Endodermal cell (in vitro differentiated cells): ENCODE measurements at places on chromosomes 6 and 20.

- no peak for DNase-seq
Measured at GRCh38 chr6:3380344-3381232, 76.3 kb downstream of the SLC22A23 start.

- no peak for DNase-seq
Measured at GRCh38 chr6:151509048-151509447, 15.2 kb downstream of the CCDC170 start.

DNA sequence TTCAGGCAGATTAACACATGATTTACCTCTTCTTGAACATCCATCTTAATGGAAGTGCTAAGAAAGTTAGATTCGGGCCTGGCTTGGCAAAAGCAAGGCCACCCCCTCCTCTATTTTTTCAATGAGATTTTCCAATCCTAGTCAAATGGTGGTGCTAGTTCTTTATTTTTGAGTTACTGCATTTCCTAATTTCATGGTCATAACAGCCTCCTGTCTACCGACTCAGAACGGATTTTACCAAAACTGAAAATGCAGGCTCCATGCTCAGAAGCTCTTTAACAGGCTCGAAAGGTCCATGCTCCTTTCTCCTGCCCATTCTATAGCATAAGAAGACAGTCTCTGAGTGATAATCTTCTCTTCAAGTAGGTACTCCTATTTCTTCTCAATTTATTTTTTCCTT lies 117.2 kb upstream of the ESR1 start:
- DNase-seq, result no peak

DNA sequence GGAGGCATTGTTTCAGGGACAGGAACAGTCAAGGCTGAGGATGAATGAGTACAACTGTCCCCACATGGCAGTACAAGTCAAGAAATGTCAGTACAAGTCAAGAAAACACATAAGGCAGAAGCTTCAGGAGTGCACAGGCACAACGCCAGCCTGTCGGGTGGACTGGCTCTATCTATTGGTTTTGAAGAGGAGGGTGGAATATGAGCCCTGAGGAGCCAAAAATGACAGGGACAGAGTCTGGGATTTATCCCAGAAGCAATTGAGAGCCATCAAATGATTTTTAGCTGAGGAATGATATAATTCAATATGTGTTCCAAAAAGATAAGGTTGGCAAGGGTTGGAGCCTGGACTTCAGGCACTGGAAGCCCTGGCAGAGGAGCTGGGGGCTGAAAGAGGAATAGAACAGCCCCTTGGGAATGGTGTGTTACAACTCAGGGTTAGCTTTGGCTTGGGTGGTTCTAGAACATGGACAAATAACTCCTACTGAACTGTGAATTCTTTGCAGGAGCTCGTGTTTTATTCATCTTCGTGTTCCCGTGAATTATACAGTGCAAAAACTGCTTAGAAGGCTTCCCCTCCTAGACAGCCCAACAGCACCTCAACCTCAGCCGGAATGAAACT lies 425.7 kb upstream of the ARID1B start:
- no peak for DNase-seq

DNA sequence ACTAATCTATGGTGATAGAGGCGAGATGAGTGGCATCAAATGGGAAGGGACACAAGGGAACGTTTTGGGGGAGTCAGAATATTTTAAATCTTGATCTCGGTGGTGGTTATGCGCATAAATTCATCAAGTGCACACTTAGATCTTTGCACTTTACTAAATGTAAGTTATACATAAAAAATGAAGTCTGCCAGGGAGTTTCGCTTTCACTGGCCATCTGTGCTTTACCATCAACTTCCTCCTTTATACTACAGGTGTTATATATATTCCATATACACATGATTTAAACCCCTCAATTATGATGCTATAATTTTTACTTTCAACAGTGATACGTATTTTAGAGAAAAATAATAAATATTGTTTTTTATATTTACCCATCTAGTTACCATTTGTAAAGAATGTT lies 97.6 kb upstream of the AKIRIN2 start:
- no peak for DNase-seq

DNA sequence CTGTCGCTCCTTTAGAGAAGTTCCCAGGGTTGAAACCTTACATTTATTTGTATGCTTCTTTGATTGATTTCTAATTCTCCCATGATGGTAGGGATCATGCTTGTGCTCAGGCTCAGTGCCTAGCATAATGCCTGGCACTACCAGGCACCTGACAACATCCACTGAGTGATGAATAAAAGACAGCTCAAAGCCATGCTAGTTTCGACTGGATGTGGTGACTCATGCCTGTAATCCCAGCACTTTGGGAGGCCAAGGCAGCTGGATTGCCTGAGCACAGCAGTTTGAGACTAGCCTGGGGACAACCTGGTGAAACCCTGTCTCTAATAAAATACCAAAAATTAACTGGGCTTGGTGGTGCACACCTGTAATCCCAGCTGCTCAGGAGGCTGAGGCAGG lies 11.6 kb upstream of the CD164 start:
- no peak for DNase-seq

- DNase-seq, result no peak
Measured at GRCh38 chr6:3841066-3841454, 8.1 kb upstream of the FAM50B start.

GRCh38 chr20:38649275-38649891 lies 47.8 kb downstream of the ARHGAP40 start:
- DNase-seq, result peak; percentile 80

DNA sequence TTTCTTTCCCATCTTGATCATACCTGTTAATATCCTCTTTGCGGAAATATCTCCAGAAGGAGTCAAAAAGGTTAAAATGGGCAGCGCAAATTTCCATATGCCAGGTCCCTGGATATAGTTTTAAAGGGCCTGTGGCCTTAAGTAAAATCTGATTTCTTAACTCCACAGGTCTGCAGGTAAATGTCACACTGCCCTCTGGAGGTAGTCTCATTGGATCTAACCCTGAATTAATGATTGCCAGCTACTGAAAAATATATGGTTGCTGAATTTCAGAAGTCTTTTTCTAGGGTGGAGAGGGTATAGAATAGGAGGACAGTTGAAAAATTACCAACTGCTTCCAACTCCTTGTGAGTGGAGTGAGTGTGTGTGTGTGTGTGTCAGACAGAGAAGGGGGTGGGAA lies 8.5 kb downstream of the MOXD1 start:
- no peak for DNase-seq

GRCh38 chr6:106643061-106643460 lies 13.7 kb downstream of the QRSL1 start:
- DNase-seq, result no peak

DNA sequence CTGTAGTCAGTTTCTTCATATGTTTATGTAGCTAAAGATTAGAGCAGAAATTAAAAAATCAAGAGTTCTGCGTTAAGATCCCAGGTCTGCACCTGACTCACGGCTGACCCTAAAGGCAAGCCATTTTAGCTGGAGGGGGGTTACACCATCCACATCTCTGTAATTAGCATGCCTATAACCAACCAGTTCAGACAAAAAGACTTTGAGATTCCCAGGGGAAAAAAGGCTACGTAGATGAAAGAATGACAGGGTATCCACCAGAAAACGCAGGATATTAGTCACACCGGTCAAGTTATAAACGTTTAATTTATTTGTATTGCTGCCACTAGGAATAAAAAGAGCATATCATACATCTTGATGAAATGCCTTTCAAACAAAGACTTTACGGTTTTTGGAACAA lies 299.1 kb downstream of the FOXC1 start:
- DNase-seq, result no peak

DNA sequence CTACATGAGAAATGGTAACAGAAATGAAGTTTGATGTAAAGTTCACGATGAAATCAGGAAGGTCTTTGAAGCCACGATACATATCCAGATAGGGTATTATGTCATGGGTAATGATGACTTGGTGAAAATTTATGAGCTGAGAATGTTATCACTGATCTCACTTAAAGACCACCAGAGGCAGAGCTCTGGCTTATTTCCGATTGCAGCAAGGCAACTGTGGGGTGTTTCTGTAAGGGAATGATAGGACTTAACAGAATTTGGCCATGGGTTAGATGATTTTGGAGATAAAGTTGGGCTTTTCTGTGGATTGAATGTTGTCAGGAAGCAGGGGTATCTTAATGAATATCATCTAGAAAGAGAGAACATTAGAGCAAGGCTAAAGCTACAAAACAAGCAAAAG lies 508.4 kb downstream of the HDGFL1 start:
- DNase-seq, result no peak

DNA sequence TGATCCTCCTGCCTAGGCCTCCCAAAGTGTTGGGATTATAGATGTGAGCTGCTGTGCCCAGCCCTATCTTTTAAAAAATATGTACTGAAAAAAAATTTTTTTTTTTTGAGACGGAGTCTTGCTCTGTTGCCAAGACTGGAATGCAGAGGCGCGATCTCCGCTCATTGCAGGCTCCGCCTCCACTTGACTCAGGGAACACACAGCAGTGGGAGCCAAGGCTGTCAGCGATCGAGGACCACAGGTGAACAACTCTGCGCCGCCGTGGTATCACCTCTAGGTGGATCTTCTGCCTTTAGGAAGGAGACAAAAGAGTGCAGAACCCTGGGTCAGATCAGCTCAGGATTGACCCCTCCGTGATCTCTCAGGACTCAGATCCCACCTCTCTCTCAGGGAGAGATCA lies 13.7 kb downstream of the RAET1E start:
- peak; percentile 86 for DNase-seq

GRCh38 chr6:32627831-32628230 lies 9.4 kb upstream of the HLA-DQA1 start:
- DNase-seq, result peak; percentile 62

DNA sequence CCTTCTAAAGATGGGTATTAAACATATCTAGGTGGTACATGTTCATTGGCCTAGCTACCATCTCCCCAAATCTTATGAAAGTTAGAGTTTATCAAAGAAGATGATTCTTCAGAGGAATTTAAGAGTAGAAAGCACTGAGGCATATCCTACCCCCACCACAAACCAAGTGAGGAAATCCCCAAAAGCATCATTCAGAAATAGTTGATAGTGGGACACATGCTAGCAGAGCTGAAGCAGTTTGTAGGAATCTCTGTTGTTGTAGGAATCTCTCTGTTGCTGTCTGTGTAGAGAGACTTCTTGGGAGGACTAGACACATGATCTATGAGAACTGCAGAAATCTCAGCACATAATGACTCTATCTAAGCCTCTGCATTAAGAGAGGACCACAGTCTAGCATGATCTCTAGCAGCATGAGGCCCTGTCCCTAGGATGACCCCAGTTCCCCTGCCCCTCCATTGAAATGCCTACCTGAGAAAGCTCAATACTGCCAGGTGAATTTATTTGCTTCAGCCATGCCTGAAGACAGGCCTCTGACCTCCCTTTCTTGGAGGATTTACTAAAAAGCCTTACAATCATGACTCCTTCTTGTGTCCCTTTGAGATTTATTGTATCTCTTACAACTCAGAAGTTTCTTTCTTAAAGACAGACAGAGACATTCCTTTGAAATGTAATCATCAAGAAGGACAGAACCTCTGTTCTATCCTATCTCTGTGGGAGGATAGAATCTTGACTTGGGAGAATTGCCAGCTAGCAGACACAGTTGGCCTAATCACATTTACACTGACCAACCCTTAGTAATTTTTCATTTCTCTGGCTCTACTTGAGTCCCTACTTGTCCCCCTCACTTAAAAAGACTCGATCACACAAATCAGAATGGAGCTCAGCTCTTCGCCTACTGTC lies 582.4 kb downstream of the PHF3 start:
- DNase-seq, result no peak

DNA sequence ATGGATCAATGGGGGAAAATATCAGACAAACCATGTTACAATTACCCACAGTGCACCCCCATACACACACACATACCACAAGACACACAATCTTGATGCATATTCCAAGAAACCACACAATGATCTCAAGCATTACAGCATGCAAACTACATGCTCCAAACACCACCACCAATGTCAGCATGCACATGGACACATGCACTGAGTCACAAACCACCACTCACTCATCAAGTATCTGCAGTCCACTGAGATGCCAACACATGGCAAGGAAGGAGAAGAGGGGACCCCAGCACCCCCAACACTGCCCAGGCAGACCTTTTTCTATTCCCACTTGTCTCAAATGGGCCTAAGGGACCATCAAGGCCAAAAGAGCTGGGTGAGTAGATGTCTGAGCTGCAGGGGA lies 91.6 kb downstream of the PREX1 start:
- DNase-seq, result no peak

- DNase-seq, result no peak
Measured at GRCh38 chr6:20833881-20834515, 299.7 kb downstream of the CDKAL1 start.

DNA sequence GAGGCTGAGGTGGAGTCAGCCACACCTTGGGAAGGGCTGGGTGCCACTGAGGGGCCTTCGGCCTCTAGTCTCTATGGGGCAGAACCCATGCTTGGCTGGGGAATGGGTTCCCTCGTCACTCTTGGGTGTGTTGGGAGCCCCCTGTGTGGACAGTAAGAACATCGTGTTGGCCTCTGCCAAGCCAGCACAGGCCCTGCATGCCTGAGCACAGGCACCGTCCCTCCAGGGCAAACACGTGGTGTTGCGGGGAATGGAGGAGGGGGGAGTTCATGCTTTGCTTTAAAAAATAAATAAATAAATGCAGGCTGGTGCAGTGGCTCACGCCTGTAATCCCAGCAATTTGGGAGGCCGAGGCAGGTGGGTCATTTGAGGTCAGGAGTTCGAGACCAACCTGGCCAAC lies 63.0 kb downstream of the EZR start:
- peak; percentile 47 for DNase-seq

- peak; percentile 79 for DNase-seq
Measured at GRCh38 chr20:63253438-63254231, 628 bp downstream of the NKAIN4 start.

DNA sequence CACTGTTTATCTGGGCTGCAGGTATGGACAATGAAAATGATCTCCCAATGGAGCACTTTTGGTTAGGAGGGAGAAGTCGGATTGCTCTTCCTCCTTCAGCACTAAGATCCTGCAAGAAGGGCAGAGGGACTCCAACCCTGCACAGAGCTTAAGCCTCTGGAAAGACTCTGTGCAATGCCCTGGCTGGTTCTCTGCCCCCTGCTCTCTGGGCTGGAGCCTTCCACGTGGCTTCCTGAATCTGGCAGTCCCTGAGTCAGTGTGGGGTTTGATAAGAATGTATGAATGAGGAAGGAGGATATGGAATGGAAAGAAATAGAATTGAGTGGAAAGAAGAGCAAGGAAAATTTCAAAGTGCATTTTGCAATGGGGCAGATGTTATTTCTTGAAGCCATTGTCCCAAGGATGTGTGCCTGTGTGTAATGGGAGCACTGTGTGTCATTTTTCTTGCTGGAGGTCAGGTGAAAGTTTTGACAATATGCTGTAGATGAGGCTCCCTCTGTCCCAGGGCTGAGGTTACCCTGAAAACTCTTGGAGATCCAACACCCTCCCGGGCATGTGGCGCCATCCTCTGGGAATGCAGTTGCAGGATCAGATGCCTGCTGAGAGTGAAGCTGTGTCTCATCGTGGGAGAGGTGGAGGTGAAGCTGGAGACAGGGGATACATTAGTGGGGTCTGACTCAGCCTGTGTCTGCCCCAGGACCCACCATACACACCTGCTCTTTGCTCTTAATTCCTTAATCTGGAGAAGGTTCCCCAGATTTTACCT lies 16.3 kb upstream of the CST9L start:
- peak; percentile 71 for DNase-seq

- peak; percentile 36 for DNase-seq
Measured at GRCh38 chr6:166764473-166765233, 137.6 kb upstream of the RPS6KA2 start.
